Fibroblast of gingiva (primary cell): ENCODE measurements at places on chromosomes 5 and 9.

GRCh38 chr5:148850836-148851235 is 24.4 kb downstream of the ADRB2 start:
- no peak for DNase-seq

GRCh38 chr9:16434526-16434925 is 435.9 kb downstream of the BNC2 start:
- peak; percentile 54 for DNase-seq

- DNase-seq, result no peak
Observed at GRCh38 chr9:84773022-84773421, 103.5 kb downstream of the NTRK2 start.

DNA sequence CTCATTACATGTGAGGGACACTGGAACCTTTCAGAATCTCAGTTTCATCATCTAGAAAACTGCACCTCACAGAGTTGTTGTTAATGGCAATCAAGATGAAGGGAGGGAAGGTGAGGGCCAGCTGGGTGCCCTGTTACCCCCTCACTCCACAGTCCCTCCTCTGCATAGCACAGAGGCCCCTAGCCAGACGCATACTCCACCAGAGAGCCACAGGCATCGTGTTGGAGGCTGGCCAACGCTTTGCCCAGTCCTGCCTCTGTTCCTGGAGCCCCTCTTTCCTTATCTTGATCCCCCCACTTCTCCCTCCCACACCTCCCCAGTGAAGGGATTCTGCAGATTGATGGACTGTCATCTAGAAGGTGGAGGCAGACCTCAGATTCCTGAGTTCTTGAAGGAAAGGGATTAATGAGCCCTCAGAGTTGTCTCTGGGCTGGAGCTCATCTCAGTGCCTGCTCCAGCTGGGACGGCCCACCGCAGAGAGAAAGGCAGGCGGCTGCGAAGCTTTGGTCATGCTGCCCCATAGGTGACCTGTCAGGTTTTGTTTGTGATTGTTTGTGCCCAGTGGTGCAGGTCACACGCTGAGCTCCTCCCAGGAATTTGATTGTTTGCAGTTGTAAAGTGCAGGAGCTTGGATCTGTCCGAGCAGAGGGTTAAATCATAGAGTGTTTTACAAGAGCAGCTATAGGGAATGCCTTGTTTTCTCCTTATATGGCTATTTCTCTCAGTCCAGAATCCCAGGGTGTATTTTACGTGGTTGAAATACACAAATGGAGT is 487.3 kb downstream of the CCDC171 start:
- DNase-seq, result no peak

GRCh38 chr9:99823681-99824377 is 2.1 kb downstream of the NR4A3 start:
- peak; percentile 43 for DNase-seq
